Activated CD4-positive, alpha-beta T cell treated with anti-CD3 and anti-CD28 coated beads, Interleukin-2, amount 50 U/mL, for 24 hours (primary cell): ENCODE measurements at places on chromosomes 11 and 22.

DNA sequence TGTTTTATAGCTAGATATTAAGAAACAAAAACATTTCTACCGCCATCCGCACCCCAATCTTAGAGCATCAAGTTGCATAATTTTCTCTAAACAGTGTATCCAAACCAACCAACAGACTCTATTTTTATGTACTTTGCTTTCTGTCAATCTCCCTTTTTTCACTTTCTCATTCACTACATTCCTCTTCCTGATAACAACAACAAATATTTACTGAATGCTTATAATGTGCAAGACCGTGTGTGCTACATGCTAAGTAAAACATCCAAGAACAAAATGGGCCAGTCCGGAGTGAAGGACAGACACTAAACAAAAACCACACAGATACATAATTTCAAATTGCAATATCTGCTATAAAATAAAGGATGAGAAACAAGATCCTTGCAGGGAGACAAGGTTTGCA lies 38.6 kb upstream of the SOX6 start:
- DNase-seq, result no peak

DNA sequence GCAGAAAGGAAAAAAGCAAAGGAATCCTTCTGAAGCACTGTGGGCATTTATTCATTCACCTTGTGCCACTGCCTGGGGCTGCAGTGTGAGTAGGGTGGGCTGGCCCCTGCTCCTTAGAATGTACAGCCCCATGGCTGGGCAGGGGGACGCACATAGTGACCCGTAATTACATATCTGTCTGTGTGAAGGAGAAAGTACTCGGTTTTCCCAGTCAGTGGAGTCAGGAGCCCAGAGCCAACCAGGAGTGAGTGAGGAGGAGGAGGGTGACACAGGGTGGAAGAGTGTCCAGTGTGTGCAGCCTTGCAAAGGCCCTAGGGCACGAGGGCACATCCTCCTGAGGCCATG lies 91.9 kb downstream of the CDKN1C start:
- DNase-seq, result no peak

- DNase-seq, result no peak
These were observed 146.2 kb downstream of the TRIM29 start for GRCh38 chr11:119991669-119992068.

GRCh38 chr11:6828103-6828502 lies 17.4 kb upstream of the OR10A5 start:
- DNase-seq, result no peak

GRCh38 chr11:64000740-64001483 lies 14.7 kb downstream of the OTUB1 start:
- DNase-seq, result no peak

GRCh38 chr11:3089236-3090061 lies 32.2 kb upstream of the CARS1 start:
- DNase-seq, result no peak

- DNase-seq, result no peak
These were observed 52.4 kb downstream of the OTOG start for GRCh38 chr11:17599460-17599925.

GRCh38 chr22:34804604-34805003 lies 261.4 kb upstream of the ISX start:
- no peak for DNase-seq

- DNase-seq, result no peak
These were observed 14.3 kb downstream of the CLDN5 start for GRCh38 chr22:19509923-19510322.

GRCh38 chr11:73916435-73916834 lies 34.4 kb upstream of the DNAJB13 start:
- DNase-seq, result no peak

GRCh38 chr11:129935723-129936122 lies 40.3 kb upstream of the NFRKB start:
- DNase-seq, result no peak
